Right ventricle myocardium inferior (tissue), 1 donor: ENCODE measurements at places on chromosomes 4 and X.

DNA sequence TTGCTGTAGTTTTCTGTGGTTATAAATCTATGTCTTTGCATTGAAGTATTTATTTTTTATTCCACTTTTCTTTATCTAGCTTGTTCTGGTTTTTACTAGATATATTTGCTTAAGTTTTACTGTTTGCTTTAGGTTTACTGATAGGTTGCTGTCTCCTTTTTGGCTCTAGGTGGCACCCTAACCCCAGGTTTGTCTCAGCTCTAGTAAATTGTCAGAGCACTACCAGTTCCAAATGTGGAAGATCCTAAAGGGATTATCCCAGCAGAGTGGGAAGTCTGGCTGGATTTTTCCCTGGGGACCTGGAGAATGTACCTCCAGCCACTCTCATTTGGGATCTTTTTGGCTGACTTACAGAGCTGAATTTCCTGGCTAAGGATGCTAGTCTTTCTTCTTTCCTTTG is 106.1 kb downstream of the PBDC1 start:
- DNase-seq, result no peak

DNA sequence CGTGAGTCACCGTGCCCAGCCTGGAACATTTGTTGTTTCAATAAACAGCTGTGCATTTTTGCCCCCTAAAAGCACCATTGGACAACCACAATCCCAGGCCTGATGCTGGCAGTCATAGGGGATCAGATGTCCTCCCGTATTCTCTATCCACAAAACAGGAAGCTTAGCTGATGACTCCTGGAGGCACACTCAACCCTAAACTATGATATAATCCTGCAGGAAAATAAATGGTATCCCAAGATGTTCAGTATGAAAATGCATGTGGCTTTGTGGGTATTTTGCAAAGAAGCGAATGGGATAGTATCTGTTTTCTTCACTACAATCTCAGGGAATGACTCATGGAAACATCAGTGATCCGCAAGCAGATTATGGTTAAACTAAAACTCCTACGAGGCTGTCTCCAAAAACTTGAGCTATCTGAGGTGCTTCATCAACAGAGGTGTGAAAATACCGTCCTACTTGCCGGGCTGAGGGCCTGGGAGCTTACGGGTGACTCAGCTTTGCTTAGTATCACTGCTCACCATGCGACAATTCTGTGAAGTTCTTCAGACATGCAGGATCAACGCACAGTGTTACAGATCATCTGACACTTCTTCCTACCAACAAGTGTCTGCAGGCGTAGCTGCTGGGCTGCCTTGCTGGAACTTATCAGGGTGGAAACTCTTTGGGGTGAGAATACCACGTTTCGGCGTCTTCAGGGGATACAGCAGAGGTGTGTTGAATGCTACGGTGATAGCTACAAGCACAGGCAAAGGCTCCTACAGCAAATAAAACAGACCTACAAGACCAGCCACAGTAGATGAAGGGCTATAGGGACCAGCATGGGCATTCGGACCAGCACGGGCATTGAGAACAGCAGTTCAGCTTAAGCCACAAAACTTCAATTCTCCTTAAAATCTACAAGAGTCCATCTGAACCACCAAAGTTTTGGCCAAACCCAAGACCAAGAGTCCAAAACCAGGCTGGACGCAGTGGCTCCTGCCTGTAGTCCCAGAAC is 148.5 kb downstream of the DHRSX start:
- DNase-seq, result no peak

- no peak for DNase-seq
Observed at GRCh38 chr4:168514249-168514852, 17.5 kb downstream of the PALLD start.

DNA sequence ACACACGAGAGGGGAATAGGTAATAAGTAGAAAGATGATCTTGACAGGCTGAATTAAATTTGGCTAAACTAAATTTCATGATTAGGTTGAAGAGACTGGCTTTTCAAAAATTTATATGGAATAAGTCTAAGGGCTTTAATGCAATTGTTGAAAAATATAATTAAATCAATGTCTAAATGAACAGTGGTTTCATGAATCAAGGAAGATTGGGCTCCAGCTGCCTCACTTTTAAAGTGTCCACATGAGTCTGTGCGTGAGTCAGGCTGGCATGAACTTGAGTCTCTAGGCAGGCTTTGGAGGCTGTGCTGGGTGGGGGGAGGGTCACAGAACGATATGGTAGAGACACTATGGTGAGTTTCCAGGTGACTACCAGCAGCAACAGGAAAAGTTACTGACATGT is 111.9 kb downstream of the SORBS2 start:
- no peak for DNase-seq

GRCh38 chrX:39202641-39203040 is 401.4 kb downstream of the MID1IP1 start:
- DNase-seq, result no peak

DNA sequence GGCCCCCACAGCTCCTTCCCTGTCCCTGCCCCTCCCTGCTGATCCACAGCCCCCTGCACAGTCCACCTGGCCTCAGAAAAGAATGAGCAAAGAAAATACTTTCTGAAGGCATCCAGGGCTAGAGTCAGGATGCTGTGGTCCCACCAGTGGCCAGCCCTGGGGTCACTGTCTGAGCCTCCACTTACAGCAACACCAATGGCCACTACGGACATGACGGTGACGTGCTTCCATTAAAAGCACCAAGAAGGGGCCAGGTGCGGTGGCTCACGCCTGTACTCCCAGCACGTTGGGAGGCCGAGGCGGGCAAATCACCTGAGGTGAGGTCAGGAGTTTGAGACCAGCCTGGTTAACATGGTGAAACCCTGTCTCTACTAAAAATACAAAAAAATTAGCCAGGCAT is 4.0 kb downstream of the JAKMIP1 start:
- DNase-seq, result no peak

GRCh38 chr4:26896636-26897035 is 36.0 kb downstream of the STIM2 start:
- DNase-seq, result no peak

DNA sequence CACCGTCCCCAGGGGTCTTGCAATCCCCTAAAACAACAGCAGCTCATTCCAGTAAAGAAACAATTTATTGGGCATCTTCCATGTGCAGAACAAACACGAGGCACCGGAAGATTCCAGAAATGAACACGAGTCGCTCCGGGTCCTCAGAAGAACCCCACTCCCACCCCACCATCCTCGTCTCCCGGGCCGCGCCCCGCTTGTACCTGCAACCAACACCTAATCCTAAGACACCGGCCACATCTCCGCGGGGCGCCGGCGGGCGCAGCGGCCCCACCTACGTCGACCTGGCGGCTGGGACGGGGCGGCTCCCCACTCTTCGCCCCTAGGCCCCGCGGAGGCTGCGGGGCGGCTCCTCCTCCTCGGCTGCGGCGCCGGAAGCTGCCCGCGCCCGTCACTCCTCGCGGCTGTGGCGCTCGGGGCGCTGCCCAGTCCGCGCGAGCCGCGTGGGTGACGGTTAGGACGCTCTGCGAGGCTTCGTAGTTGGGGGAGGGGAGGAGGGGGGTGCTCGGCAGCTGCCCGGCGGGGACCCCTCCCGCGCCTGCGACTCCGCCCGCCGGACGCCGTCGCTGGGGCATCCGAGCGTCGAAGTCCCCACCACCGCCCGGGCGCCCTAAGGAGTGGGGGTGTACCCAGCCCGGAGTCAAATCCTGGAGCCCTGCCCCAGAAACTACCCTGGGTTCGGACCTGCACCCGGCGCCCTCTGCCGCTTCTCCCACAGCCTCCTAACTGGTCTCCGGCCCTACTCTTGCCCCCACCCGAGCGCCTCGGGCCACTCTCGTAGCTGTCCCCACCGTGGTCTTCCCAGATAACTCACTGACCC is at the start of gene CCDC158:
CCDC158 (minus strand) TSS at position 380 of the 820 bp plus-strand sequence. CDS start 17,934 bp downstream, outside the sequence.
- peak; percentile 63 for DNase-seq
